ENCODE measurements at places on chromosomes 13 and 19.
A peak's percentile ranks its signal among the peaks of the same experiment; 100 is the strongest.

DNA sequence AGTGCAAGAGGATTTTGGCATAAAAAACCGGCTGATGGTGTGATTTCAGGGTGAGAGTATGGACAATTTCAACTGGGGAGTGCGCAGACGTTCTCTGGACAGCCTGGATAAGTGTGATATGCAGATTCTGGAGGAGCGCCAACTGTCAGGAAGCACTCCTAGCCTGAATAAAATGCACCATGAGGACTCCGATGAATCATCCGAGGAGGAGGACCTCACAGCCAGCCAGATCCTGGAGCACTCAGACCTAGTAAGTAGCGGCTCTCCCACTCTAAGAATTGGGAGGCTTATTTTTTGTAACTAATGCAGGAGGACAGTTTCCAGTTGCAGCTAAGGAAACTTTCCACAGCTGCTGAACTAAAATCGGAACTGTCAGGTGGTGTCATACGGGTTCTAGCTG, 53.6 kb downstream of the ZAR1L start:
- DNase-seq: peak; percentile 86

GRCh38 chr13:65112531-65112941, 2117.6 kb downstream of the PCDH9 start:
- DNase-seq: no peak

DNA sequence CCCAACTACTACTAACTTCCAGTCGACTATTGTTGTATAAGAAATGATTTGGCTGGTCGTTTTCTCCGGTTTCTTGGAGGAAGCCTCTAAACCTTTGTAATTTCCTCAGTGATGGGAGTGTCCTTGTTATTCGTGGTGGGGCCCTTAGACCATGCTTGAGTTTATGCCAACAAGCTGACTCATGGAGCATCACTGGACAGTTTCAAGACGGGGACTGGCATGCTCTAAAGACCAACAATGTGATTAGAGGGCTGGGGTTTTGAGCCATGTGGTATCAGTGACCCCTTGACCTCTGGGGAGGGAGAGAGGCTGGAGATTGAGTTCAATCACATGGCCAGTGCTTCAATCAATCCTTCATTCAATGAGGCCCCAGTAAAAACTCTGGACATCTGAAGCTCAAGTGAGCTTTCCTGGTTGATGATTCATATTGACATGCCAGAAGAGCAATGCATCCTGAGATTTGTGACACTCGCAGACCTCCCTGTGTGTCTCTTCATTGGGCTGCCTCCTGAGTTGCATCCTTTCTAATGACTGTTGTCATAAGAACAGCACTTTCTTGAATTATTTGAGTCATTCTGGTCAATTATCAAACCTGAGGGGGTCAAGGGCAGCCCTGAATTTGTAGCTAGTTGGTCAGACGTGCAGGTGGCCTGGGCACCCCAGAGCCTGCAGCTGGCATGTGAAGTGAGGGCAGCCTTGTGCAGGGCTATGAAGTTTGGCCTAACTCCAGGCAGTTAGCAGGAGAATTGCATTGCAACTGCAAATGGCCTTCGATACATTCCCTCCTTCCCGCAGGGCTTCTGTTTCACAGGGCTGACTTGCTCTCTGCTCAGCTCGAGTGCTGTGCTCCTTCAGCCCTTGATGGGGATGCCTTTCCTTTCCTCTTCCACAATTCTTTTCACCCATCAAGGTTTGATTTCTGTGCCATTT, 246.5 kb downstream of the FGF9 start:
- no peak for DNase-seq

DNA sequence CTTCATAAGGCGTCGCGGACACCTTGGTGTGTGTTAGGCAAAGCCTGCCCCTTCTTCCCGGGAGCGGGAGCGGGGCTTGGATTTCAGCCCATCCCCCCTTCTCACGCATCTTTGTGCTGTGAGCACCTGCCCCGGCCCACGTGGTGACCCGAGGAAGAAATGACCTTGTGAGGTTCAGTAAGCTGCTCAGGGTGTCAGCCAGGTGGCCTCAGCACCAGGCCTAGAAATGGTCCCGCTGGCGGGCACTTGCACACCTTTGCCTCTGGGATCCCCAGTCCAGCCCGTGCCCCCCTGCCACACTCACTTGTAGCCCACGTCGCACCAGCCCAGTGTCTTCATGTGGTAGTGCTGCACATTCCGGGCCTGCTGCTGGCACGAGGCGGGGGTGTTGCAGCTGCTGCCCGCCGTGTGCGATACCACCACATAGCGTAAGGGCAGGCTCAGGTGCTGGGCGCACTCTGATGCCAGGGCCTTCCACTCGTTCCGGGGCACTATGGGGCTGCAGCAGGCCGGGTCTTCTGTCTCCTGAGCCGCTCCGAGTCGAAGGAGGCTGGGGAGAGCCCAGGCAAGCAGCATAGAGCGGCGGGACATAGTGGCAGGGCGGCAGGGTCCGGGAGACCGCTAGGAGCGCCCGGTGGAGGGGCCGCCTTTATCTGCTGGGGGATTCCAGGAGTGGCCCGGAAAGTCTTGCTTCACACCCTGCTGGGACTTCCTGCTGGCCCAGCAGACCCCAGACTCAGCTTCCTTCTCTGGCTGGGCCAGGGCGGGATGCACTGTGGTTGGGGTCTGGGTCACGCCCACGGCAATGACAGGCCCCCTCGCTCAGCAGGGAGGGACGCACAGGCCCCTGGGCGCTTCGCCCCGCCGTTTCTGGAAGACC, at the start of gene PGLYRP1:
TSS of gene PGLYRP1 (minus strand) at position 623 of the 880 bp plus-strand sequence. CDS start at position 591, 32 bp downstream.
- DNase-seq: no peak

DNA sequence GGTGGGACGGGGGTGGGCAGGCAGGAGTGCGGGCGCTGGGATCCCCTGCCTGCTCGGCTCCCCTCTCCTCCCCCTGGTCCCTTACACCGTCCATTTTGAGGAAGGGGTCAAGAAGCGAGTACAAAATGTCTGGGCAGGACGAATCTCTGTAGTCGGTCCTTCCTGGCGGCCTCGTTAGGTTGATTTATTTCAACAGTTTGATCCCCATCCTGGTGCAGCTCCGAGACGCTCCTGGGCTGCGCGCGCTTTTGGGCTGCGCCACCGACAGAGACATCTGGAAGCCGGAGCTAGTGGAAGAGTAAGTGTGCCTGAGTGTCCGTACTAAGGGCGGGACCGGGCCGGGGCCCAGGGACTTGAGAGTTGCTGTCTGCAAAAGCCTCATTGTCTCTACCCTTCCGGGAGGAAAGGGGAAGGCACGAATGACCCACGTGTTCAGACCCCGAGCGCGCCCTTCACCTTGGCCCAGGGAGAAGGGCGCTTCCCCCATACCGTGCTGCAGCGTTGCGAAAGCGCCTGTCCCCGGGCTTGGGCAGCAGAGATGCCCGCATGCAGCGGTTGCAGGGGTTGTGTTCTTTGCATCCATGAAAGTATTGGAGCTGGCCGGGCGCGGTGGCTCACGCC, 1.8 kb downstream of the ZNF114 start:
- DNase-seq: peak; percentile 21

- peak; percentile 70 for DNase-seq
These were observed 67.4 kb downstream of the KCNRG start for GRCh38 chr13:50082426-50083281.

DNA sequence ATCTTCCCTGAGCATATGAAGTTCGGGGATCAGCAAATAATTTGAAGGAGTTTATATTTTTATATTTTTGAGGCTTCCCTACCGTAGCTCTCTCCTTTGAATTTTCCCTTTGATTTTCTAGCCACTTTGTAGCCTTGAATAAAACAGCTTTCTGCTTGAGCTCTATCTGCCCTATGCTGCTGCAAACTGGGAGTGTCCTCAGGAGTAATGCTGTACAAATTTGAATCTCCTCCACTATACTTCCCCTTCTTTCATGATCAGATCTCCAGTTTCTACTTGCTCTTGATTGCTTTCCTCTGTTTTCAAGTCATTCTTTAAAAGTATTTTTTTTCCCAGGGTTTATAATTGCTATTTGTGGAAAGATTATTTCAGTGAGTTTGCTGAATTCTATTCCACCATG, 14.6 kb downstream of the PDS5B start:
- DNase-seq: no peak

- no peak for DNase-seq
These were observed 18.2 kb upstream of the RNF113B start for GRCh38 chr13:98195054-98195791.

- DNase-seq: no peak
These were observed 7.7 kb upstream of the FGF9 start for GRCh38 chr13:21663197-21663596.

DNA sequence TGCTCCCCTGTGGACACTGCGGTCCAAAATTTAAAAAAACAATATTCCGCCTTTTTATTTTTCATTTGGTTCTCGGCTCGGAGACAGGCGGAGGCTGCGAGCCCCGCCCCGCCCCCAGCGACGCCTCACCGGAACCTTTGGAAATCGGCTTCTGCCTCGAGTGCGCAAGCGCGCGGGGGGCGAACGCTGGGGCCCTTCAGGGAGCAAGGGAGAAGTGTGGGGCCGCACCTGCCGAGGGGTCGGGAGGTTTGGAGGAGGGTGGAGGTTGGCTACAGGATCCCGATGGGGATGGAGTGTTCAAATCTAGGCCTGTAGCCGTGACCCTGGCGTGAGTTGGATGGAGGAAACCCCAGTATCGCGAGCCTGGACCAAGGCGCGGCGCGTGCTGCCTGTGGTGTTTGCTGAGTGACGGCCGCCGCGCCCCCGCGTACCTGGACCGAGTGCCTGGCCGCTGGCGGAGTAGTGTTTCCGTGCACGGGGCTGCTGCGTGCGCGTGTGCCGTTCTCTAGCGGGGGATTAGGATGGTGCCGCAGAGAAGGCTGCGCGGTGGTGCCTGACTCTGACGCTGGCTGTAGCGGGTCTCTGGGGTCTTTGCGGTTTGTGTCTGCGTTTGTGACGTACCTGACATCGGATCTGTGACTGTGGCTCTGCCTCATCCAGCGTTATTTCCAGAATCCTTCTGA, 565 bp upstream of the ZFP30 start:
- peak; percentile 79 for DNase-seq

GRCh38 chr19:2477141-2477710, 1.3 kb downstream of the GADD45B start:
- peak; percentile 36 for DNase-seq

DNA sequence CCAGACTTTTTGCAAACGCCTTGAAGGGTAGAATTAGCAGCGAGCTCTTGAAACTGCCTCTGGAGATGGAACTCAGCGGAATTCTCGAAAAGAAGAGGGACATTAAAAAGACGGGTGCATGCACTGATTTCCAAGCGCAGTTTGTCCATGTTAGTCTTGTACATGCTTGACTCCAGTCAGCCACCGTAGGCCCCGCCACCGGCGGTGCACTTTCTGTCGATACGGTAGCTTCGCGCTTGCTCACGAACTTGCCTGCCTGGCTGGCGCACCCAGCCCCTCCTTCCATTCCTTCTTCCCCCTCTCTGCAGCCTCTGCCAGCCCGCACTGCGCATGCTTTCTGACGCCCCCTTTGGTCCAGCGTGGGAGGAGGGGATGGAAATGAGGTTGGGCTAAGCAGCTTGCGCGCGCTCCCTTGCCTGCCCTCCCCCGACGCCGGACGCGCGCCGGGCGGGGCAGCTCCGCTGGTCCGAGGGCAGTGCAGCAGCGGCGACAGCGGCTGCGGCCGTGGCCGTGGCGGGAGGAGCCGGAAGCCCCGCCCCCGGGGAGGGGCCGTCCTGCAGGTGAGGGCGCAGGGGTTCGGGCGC, at the start of gene ZNF575:
TSS of gene ZNF575 (plus strand) at position 227 of the 584 bp plus-strand sequence. CDS start 1,235 bp downstream, outside the sequence.
- peak; percentile 91 for DNase-seq

DNA sequence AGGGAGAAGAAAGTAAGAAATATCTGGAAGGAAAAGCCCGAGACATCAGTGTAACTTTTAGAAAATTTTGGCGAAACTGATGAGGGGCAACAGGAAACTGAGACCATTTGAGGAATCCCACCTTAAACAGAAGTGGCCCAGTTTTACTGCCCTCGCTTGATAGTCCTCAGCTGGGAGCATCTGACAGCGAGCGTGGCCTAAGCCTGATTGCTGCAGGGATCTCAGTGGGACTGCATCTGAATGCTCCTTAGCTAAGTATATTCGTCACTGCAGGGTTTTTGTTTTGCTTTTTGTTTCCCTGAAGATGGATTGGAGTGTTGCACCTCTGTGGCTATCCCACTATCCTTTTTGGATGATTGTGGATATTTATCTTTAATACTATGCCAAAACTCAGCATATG, 262.7 kb upstream of the KLHL1 start:
- no peak for DNase-seq

GRCh38 chr13:106182404-106182803, 353.1 kb downstream of the EFNB2 start:
- peak; percentile 95 for DNase-seq

GRCh38 chr19:17333611-17334413, 843 bp downstream of the ANO8 start:
- peak; percentile 70 for DNase-seq
